Activated CD4-positive, alpha-beta T cell treated with anti-CD3 and anti-CD28 coated beads, Interleukin-2, amount 50 U/mL, for 16 hours (primary cell): ENCODE measurements at places on chromosomes 6 and 20.

GRCh38 chr6:156977527-156978291 is 200.5 kb downstream of the ARID1B start:
- DNase-seq, result no peak

DNA sequence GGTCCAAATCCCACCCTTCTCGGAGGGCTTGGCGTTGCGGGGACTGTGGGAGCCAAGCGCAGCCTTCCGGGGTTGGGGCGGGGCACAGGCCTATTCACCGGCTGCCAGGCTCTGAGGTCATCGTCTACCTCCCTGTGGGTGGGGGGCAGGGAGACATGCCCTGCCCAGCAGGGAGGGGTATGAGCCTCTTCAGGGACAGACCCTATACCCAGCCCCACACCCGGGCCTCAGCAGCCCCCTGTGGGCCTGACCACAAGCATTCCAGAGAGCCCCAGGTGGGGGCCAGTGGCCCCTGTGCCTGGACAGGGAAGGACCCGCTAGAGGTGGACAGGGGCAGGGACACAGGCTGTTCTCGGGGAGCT is 11.6 kb downstream of the LAMA5 start:
- no peak for DNase-seq

DNA sequence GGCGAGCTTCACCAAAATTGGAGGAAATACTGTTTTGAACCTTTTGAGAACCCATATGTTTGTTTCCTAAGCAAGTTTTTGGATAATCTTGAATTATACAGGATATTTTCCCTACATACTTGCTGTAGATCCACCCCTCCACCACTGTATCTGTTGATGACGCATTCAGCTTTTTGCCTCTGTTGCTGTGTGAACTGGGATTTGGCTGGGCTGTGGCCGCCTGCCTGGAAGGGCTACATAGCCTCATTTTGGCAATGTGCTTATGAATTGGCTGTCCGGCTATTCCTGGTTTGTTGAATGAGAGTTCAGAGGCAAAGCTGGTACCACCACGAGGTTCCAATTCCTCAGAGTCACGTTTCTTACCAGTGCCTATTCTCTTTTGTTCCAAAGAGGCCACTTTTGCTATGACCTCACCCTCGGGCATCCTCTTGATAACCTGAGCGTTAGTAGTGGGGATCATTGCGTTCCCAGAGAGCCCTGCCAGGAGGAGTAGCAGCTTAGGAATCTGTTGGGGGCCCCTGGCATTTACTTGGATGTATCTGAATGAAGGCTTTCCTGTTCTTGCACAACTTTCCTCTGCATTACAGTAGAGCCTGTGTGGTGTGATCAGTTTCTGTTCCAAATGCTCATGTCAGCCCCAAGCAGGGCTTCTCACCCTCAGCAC is 6.4 kb downstream of the FAM83D start:
- DNase-seq, result no peak

GRCh38 chr20:34525709-34526416 is 9.6 kb downstream of the DYNLRB1 start:
- DNase-seq, result no peak

DNA sequence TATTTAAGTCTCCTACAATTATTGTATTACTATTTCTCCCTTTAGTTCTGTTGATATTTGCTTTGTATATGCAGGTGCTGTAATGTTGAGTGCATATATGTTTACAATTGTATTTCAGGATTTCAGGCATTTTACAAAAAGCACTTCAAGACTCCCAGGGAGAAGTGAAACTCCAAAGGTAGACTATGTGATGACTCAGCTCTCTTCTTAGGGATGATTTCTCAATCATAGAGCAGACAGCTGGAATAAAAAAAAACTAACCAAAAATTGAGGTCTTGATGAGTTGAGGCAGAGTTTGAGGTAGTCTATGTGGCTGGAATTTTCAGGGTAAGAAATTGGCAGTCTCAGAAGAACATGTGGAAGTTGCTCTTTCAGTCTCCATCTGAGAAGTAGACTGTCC is 786.1 kb downstream of the TFAP2A start:
- DNase-seq, result no peak

DNA sequence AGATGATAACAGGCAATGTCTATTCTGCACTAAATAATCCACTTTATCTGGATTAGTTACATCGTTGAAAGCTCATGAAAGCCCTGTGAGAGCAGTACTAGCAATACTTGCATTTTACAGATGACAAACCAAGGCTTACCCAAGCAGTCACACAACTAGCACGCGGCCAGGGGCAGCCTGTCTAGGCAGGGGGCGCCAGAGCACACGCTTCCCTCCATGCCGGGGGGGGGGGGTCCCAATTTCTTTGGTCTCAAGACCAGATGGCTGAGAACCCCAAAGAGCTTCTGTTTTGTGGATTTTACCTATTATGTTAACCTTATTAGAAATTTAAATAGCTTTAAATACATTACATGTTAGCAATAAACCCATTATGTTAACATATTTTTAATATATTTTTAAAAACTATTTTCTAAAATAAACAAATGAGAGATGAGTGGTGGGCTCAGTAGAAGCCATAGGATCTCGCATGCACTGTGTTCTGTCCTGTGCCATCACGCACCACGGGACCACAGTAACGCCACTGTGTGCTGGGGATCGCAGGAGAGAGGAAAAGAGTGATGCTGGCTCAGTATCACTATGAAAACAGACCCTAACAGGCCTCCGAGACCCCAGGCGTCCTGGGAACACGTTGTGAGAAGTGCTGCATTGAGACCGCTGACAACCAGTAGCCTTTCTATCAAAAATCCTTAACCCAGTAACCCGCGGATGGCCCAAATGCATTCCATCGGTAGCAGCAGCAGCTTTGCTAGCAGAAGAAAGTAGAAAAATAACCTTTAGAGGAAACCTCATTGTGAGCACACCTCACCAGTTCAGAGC is 5.3 kb upstream of the PRR18 start:
- peak; percentile 60 for DNase-seq

GRCh38 chr6:134029495-134030455 is 22.6 kb downstream of the SLC2A12 start:
- DNase-seq, result no peak

GRCh38 chr6:41584668-41585205 is 38.6 kb downstream of the FOXP4 start:
- no peak for DNase-seq

- DNase-seq, result no peak
These were observed 56.4 kb upstream of the NCOA3 start for GRCh38 chr20:47445291-47445690.

- DNase-seq, result peak; percentile 71
These were observed 18.6 kb downstream of the TREML2 start for GRCh38 chr6:41182069-41183034.

DNA sequence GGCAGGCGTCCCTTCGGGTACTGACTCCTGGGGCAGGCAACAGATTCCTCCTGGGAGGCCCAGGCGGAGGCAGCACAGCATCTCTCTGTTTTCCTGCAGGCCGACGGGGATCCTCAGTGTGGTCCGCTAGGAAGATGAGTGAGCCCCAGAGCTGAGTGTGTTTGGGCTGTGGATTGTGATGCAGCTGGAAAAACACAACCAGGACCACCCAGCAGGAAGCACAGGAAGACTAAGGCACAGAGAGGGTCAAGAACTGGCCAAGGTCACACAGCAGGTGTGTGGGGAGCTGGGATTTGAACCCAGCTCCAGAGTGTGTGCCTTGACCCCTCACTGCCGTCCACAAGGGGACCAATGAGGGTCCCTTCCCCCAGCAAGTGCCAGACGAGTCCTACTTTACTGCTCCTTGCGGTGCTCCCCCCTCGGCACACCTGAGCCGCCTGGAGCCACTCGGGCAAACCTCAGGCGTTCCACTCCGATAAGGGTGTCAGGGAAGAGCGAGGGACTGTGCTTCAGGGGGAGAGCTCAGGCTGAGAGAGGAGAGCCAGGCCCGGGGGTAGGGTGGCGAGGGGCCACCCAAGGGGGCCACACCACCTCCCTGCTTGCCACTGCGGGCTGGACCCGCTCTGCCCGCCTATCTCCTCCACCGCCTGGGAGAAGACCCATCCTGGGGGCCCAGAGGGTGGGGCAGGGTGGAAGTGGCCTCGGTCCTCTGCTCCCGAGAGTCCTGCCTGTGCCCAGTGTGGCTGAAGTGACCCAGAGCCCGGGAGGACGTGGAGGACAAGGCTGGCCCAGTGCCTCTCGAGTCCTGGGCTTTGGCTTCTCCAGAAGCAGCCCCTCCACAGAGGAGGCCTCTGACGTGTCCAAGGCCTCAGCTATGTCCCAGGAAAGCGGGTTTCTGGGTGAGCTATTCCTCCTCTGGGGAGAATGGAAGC is 63.3 kb downstream of the YTHDF1 start:
- DNase-seq, result no peak

DNA sequence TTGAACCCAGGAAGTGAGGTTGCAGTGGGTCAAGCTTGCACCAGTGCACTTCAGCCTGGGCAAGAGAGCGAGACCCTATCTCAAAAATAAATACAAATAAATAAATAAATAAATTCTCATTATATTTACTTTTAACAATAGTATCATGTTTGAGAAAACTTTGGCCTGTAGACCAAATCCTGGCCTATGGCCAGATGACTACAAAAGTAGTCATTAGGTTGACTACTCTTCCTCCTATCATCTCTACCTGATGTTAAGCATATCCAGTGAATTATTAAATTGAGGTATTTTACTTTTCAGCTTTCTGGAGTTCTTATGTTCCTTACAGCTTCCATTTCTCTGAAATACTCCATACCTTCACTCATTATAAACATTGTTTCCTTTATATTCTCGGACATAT is 280.6 kb downstream of the LAMA2 start:
- DNase-seq, result no peak

GRCh38 chr6:84766799-84767525 is 2.6 kb upstream of the TBX18 start:
- no peak for DNase-seq

DNA sequence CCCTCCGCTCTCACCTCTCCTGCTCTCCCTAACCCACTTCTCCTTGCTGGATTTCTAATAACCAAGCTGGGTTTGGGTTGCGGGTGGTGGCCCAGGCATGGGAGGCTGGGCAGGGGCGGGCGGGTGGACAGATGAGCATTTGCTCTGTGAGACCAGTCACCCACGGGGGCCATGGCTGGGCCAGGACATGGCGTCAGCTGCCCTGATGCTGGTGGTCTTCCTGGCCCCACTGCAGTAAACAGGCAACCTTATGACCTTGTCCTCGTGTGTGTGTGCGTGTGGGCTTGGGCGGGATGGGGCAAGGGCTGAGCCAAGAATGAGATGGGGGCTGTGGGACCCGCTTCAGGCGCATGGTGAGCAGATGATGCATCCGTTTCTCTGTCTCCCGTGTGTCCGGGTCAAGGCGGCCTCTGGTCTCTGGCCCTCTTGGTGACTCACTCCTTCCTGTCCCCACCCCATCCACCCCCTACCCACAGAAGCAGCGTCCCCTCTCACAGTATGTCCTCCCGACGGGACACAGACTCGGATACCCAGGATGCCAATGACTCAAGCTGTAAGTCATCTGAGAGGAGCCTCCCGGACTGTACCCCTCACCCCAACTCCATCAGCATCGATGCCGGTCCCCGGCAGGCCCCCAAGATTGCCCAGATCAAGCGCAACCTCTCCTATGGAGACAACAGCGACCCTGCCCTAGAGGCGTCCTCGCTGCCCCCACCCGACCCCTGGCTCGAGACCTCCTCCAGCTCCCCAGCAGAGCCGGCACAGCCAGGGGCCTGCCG is 41.4 kb upstream of the MYL9 start:
- no peak for DNase-seq

DNA sequence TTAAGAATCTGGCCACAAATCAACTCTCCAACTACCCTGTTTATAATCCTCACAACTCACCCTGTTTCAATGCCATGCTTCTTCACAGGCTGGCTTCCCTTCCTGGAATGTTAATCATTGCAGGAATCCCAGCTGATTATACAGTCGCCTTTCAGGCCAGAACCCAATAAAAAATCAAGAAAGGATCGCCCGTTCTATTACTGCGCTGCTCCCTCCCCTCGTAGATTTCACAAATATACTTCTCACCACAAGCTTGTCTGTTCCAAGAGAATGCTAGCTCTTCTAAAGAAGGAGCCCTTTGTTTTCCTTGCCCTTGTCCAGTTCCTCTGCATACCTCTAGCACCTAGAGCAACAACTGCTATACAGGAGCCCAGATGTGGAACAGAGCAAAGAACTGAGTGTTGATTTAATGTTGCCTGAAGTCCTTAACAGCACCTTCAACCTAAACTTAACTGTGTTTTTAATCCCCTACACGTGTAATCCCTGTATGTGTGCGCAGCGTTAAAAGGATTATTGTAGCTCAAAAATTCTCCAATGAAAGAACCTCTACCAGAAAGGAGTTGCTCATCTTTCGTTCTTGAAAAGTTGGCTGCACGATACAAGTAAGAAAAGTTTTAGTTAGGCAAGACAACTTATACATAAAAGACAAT is 988 bp downstream of the ECHDC1 start:
- DNase-seq, result no peak

- no peak for DNase-seq
These were observed 103.3 kb downstream of the BACH2 start for GRCh38 chr6:90193359-90193758.

DNA sequence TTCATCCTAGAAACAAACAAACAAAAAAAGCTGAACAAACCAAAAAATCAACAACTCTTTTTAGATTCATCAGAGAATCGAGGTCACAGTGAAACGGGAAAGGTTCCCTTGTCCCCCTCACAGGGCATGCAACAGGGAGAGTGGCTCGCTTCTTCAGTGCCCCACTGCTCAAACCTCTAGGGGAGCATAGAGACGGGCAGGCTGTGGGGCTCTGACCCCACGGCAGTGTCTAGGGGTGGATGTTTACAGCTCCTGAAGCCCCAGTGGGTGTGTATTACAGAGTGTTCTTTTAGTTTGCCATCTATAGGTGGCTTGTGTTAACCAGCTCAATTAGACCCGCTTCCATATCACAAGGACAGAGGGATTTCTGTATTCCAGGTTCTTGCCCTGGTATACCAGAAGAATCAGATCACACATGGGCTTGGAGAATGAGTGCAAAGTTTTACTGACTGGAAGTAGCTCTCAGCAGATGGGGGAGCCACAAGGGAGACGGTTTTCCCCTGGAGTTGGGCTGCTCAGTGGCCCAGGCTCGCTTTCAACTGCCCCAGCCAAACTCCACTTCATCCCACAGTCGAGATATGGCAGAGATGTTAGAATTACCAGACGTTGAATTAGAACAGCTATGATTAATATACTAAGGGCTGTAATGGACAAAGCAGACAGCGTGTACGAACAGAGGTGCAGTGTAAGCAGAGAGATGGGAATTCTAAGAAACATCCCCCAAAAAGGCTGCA is 192.6 kb upstream of the CST7 start:
- DNase-seq, result no peak

- DNase-seq, result peak; percentile 46
These were observed 85.4 kb downstream of the HFE start for GRCh38 chr6:26172608-26172968.

DNA sequence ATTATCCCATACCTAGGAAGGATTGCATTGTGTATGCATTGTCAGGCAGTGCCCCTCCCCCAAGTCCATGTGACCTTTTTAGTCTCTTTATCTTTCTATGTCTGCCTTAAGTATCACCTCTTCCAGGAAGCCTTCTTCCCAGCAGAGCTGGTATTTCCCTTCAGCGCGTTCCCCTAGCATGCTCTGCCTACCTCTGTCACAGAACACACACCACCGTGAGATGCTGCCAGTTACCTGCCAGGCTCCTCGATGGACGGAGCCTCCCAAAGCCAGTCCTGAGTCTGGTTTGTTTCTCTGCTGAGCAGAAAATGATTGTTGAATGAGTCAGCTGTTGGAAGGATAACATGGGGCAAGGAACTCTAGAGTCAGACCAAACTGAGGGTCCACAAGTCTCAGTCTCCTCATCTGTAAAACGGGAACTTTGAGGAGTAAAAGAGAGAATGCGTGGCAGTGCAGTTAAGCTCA is 11.3 kb upstream of the ZNF335 start:
- DNase-seq, result no peak

GRCh38 chr6:73011945-73012344 is 213.4 kb downstream of the KHDC1L start:
- no peak for DNase-seq

- DNase-seq, result peak; percentile 13
These were observed 42.0 kb downstream of the TGM2 start for GRCh38 chr20:38123021-38123587.
